Activated CD4-positive, alpha-beta memory T cell treated with anti-CD3 and anti-CD28 coated beads for 36 hours (primary cell): ENCODE measurements at places on chromosomes 2 and 18.

DNA sequence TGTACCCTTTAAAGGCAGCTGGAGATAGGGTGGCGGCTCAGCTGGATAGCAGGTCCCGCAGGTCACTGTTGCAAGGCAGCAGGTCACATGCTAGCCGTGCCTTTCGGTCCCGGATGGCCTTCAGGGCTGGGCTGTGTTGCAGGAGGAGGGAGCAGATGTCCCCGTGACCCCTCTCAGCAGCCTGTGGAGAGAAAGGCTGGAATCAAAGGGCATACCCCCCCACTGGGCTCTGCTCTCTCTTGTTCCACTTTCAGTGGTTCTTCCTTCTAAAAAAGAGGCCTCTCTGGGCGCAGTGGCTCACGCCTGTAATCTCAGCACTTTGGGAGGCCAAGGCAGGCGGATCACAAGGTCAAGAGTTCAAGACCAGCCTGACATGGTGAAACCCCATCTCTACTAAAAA is 4.4 kb upstream of the ANKRD23 start:
- no peak overlapping the region for H3K27ac ChIP-seq
- no peaks in the 10 kb centered on the region for H3K27me3 ChIP-seq
- H3K4me1 ChIP-seq: peaks cover 2% of the 10 kb centered on the region

- no peak overlapping the region for H3K27ac ChIP-seq
- no peak for DNase-seq
- H3K36me3 ChIP-seq: no peaks in the 10 kb centered on the region
- no peaks in the 10 kb centered on the region for H3K27me3 ChIP-seq
Observed at GRCh38 chr2:162478721-162479129, 134.8 kb downstream of the GCA start.

DNA sequence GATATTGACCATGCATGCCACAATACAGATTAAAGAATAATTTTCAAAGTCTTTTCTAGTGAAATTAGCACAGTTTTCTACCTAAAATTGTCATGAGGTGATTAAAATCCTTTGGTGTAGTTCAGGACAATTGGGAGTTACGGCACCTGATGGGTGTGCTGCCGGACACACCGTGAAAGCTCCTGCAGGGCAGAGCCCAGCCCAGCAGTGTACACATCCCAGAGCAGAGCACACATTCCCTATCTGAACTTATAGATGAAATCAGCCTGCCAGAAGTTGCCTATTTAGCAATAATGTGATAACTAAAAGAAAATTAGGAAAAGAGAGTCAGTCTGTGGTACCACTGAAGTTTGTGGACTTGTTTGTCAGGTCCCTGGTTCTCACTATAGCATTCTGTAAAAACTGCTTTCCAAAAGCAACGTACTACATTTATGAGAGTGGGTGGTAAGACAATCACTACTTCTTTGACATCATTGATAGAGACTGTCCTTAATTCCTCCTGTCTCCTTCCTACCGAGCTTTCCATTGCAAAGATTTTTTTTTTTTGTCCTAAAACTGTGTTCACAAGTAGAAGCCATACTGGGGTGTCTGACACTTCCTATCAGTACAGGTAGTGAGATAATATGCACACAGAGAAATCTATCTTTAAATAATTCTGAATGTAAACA is 3.4 kb downstream of the CYTIP start:
- H3K27ac ChIP-seq: peak overlapping the region; percentile 99
- H3K27me3 ChIP-seq: peaks cover 2% of the 10 kb centered on the region
- H3K4me3 ChIP-seq: peak overlapping the region; percentile 92
- DNase-seq: no peak
- peaks cover 84% of the 10 kb centered on the region for H3K36me3 ChIP-seq

DNA sequence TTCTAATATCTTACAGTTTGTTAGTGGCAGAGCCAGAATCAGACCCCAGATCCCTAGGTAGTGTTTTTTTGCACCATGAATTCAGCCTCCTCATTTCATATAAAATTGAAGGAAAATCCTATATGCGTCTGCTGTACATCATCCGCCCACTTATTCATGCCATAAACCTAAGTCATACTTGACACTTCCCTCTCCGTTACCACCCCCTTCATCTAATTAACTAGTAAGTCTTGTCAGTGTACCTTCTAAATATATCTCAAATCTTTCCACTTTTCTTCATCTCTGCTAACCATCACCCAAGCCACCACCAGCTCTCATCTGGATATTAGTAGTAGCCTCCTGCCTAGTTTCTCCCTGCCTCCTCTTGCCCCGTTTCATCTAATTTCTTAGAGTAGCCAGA is 248.7 kb upstream of the SIX3 start:
- DNase-seq: no peak
- H3K4me1 ChIP-seq: no peaks in the 10 kb centered on the region
- no peak overlapping the region for H3K27ac ChIP-seq
- no peak overlapping the region for H3K4me3 ChIP-seq
- H3K36me3 ChIP-seq: no peaks in the 10 kb centered on the region

- DNase-seq: no peak
- no peaks in the 10 kb centered on the region for H3K27me3 ChIP-seq
- no peaks in the 10 kb centered on the region for H3K4me1 ChIP-seq
- H3K27ac ChIP-seq: no peak overlapping the region
Observed at GRCh38 chr2:8633735-8634313, 48.0 kb upstream of the ID2 start.

DNA sequence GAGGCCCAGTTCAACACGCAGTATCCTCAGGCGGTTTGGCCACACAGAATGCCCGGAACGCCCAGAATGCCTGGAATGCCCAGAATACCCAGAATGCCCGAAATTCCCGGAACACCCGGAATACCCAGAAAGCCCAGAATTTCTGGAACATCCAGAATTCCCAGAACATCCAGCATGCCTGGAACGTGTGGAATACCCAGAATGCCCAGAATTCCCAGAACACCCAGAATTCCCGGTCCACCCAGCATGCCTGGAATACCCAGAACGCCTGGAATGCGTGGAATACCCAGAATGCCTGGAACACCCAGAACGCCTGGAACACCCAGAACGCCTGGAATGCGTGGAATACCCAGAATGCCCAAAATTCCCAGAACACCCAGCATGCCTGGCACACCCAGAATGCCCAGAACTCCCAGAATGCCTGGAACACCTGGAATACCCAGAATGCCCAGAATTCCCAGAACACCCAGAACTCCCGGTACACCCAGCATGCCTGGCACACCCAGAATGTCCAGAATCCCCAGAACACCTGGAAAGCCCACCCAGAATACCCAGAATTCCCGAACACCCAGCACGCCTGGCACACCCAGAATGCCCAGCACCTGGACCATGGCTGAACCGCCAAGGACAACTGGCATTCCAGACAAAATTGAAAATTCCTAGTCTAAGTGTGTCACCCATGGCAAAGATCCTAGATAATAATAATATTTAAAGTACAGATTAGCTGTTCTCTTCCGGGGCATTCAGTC is 487.4 kb upstream of the SALL3 start:
- no peaks in the 10 kb centered on the region for H3K36me3 ChIP-seq
- no peaks in the 10 kb centered on the region for H3K27me3 ChIP-seq
- no peak overlapping the region for H3K4me3 ChIP-seq

GRCh38 chr2:178066890-178067669 is 5.5 kb downstream of the PDE11A start:
- no peaks in the 10 kb centered on the region for H3K36me3 ChIP-seq
- no peak for DNase-seq
- no peak overlapping the region for H3K4me3 ChIP-seq
- no peaks in the 10 kb centered on the region for H3K4me1 ChIP-seq
- H3K27ac ChIP-seq: no peak overlapping the region
- H3K27me3 ChIP-seq: peaks cover 27% of the 10 kb centered on the region

- DNase-seq: no peak
- H3K4me3 ChIP-seq: no peak overlapping the region
- peaks cover 6% of the 10 kb centered on the region for H3K36me3 ChIP-seq
- H3K27me3 ChIP-seq: peaks cover 6% of the 10 kb centered on the region
- H3K4me1 ChIP-seq: no peaks in the 10 kb centered on the region
- no peak overlapping the region for H3K27ac ChIP-seq
Observed at GRCh38 chr2:158412206-158412605, 44.3 kb downstream of the CCDC148 start.

- no peak overlapping the region for H3K4me3 ChIP-seq
- peaks cover 86% of the 10 kb centered on the region for H3K4me1 ChIP-seq
- no peaks in the 10 kb centered on the region for H3K27me3 ChIP-seq
- H3K36me3 ChIP-seq: peaks cover 3% of the 10 kb centered on the region
- no peak overlapping the region for H3K27ac ChIP-seq
- DNase-seq: no peak
Observed at GRCh38 chr2:101725038-101725437, 27.5 kb downstream of the MAP4K4 start.

- no peaks in the 10 kb centered on the region for H3K36me3 ChIP-seq
- DNase-seq: no peak
- H3K4me3 ChIP-seq: no peak overlapping the region
- peaks cover 49% of the 10 kb centered on the region for H3K4me1 ChIP-seq
- H3K27me3 ChIP-seq: no peaks in the 10 kb centered on the region
Observed at GRCh38 chr2:105925390-105925789, 180.7 kb downstream of the NCK2 start.

- no peak overlapping the region for H3K27ac ChIP-seq
- no peaks in the 10 kb centered on the region for H3K36me3 ChIP-seq
- DNase-seq: no peak
Observed at GRCh38 chr18:13831864-13832508, 8.0 kb downstream of the MC5R start.

DNA sequence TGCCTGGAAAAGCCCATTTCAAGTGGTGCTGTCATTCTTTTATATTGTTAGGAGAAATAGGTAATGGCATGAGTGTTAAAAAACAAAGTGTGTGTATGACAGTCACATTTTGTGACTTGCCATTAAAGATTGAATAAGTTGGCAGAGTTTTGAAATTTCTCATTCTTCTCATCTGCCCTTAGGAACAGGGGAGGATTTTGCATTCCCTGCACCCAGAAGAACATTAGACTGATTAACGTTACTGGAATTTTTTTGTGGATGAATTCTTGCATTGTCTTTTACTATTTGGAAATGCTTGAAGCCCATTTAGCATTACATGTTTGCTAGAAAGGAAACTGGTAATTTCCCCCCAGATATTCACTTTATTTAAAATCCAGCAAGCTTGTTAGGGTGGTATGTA is 162.2 kb downstream of the BABAM2 start:
- H3K36me3 ChIP-seq: peaks cover 14% of the 10 kb centered on the region
- no peaks in the 10 kb centered on the region for H3K27me3 ChIP-seq
- peaks cover 27% of the 10 kb centered on the region for H3K4me1 ChIP-seq
- no peak for DNase-seq

DNA sequence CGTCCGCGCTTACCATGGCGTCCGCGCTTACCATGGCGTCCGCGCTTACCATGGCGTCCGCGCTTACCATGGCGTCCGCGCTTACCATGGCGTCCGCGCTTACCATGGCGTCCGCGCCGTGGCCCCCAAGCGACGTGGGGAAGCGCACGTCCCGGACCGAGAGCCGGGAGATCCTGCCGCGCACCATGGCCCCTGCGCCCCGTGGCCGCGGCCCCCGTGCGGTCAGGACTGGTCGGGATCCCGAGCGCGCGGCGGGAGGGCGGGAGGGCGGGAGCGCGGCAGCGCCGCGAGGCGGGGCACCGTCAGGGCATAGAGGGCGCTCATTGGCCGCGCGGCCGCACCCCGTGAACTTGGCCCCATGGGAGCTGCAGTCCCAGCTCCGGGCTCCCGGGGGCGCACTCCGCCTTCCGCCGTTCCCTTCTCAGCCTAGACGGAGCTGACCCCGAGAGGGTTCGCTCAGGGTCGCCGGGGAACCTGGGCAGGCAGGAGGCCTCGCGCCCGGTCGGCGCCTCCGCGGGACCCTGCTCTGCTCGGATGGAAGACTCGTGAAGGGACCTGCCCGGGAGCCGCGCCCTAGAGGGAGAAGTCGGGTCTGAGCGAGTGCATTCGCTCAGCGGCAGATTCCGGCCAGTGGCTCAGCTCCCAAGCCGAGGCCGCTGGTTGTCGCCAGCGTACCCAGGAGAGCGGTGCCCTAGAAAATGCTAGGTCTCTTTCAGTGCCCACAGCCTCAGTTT is at the start of gene ENOSF1:
TSS of gene ENOSF1 (minus strand) at position 230 of the 734 bp plus-strand sequence. CDS start at position 187, 43 bp downstream.
- H3K27ac ChIP-seq: peak within 1 kb of the TSS; percentile 88
- peak within 1 kb of the TSS; percentile 82 for H3K4me3 ChIP-seq
- peaks cover 15% of the 10 kb centered on the region for H3K36me3 ChIP-seq
- H3K27me3 ChIP-seq: no peaks in the 10 kb centered on the region
- peak; percentile 94 for DNase-seq
- peaks cover 54% of the 10 kb centered on the region for H3K4me1 ChIP-seq

DNA sequence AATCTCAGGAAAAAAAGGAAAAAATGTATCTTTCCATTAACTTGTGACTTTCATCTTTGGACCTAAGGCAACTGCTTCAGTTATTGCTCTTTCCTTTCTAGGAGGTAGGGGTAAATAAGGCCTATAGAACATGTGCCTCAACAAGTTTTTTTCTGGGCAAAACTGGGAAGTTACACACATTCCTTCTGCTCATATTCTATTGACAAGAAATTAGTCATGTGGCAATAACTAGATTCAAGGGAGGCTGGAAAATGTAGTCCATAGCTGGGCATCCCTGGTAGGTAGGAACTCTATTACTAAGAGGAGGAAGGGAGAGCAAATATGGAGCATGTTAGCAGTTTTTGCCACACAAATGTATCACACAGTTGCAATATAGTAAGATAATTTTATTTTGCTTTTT is 37.7 kb upstream of the NEMP2 start:
- DNase-seq: no peak
- H3K36me3 ChIP-seq: peaks cover 6% of the 10 kb centered on the region
- H3K27ac ChIP-seq: no peak overlapping the region
- H3K4me3 ChIP-seq: no peak overlapping the region
- no peaks in the 10 kb centered on the region for H3K27me3 ChIP-seq
- peaks cover 12% of the 10 kb centered on the region for H3K4me1 ChIP-seq

DNA sequence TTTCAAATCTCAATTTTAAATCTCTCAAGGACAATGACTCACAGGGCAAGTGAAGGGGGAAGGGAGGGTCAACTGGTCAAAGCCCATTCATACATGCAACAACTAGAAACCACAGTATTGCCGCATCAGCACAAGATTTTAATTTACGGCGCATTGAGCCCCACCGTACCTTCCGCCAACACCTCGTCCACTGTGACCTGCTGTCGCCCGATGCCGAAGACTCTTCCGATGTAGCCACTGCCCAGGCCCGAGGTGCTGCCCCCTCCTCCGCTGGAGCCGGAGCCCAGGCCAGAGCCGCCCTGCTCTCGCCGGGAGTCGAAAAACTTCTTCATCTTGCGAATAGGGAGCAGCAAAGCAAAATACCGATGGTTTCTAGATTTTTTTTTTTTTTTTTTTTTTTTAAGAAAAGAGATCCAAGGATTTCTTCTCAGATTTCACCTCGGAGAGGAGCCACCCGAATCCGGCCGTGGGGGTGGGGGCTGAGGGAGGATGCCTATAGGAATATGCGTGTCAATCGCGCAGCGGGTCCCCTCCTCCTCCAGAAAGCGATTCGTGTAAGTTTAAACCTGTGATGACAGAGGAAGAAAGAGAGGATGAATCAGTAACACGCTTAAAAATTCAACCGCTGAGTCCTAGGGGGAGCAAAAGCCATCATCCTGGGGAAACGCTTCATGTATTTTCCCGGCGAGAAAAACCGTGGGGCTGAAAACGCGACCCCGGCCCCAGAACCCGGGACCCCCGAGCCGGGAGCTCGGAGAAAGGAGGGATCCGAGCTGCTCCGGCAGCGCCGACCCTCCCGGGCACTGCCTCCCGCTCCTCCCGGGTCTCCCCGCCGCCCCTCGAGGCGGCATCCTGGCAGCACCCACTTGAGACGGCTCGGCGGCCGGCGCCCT is 584 bp downstream of the AAK1 start:
- DNase-seq: peak; percentile 80
- H3K27me3 ChIP-seq: no peaks in the 10 kb centered on the region
- H3K4me1 ChIP-seq: peaks cover 59% of the 10 kb centered on the region
- H3K36me3 ChIP-seq: peaks cover 32% of the 10 kb centered on the region
- peak overlapping the region; percentile 86 for H3K4me3 ChIP-seq
- peak overlapping the region; percentile 99 for H3K27ac ChIP-seq
